ENCODE measurements at places on chromosomes 7 and 10.

DNA sequence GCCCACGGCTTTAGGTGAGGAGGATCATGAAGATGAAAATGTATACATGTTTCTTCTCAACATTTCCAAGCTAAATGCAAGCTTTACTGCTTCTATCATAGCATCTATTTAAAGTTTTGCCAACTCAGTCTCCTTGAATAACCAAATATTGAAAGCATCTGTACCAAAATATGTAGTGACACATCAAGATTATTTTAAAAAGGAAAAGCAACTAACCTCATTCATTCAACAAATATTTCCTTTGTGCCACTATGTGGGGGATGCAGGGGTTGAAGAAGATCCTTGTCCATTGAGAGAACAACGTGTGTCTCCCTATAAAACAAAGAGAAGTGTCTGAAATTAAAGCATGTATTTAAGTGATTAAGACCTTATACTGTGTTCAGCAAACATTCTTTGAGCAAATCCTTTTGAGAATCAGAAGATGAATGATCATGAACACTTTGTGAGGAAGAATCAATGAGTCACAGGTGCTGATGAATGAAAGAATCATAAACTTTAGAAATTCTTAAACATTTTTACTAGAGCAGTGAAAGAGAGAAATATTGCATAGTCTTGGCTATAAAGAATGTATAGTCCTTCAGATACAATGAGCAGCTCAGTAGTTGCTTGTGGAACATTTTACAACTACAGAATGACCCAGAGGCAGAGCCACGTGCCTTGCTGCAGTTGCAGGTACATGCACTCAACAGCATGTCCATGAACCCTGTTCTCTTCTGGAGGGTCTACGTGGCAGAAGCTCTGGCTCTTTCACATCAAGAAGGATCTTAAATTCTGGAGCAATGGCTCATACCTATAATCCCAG, 13.9 kb downstream of the TAS2R60 start:
- no peak for DNase-seq

DNA sequence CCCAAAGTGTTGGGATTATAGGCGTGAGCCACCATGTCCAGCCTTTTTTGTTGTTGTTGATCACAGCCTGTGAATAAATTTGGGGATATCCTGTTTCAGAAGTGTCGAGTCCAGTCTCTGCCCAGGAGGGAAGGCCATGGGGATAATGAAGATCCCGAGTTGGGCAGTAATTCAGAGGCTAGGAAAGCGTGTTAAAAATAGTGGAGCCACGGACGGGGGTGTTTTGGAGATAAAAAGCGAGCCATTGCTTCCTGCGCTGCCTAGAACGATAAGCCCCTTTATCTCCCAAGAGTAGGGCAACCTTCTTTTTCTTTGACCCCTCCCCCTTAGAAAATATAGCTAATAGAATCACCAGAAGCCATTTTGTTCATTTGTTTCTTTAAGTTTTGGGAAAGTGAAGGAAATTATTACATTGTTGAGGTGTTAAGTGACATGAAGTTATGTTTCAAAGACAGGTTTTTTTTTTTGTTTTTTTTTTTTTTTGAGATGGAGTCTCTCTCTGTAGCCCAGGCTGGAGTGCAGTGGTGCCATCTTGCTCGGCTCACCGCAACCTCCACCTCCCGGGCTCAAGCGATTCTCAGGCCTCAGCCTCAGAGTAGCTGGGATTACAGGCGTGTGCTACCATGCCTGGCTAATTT, 43.3 kb downstream of the IL15RA start:
- DNase-seq, result no peak

- no peak for DNase-seq
Measured at GRCh38 chr10:74863551-74863950, 37.2 kb downstream of the KAT6B start.

DNA sequence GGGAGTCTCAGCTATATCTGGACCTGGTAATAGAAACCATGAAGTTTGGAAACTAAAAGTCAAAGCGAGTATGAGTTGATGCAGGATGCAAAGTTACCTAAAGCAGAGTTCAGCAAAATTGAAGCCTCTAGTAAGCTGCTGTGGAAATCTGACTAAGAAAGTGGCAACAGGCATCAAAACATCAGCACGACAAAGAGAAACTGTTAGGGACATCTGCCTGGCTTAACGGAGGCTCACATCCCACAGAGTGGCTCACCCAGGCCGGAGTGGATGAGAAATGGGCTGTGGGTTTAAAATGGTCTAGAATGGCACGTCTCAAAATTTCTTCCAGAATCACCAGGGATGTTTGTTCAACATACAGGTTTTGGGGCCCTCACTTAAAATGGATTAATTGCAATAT, 164.1 kb upstream of the NPY start:
- DNase-seq, result no peak

DNA sequence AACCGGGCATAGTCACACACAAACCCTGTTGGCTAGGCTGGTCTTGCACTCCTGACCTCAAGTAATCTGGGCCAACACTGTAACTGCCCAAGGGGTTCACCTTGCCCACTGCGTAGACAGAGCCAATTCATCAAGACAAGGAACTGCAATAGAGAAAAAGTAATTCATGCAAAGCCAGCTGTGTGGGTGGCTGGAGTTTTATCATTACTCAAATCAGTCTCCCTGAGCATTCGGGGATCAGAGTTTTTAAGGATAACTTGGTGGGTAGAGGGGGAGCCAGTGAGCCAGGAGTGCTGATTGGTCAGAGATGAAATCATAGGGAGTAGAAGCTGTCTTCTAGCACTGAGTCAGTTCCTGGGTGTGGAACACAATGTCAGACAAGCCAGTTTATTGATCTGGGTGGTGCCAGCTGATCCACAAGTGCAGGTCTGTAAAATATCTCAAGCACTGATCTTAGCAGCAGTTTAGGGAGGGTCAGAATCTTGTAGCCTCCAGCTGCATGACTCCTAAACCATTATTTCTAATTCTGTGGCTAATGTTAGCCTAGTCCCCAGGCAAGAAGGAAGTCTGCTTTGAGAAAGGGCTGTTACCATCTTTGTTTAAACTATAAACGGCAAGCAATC, 15.6 kb upstream of the FXYD4 start:
- DNase-seq, result no peak

- no peak for DNase-seq
Measured at GRCh38 chr10:112650588-112651030, 203.6 kb downstream of the VTI1A start.

DNA sequence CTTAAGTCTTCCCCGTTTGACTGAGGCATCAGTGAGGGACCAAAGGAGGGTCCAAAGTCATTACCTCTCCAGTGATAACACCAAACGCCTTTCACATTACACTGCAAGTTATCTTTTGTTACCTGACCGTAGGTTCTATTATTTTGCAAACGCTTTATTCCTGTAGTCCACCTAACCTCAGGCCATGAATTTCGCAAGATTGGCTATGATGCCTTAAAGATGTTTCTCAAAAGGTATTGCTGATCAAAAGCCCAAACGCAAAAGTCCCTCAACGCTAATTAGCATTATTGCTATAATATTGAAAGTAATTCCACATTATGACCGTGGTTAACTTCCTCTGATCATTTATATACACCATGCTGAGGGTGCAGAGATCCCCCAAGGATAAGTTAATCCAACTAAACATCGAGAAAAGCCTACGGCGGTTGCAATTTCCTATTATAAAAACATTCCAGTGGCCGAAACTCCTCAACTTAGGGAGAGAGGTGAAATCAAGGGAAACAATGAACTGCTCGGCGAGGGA, 649 bp downstream of the DNA2 start:
- DNase-seq, result no peak

DNA sequence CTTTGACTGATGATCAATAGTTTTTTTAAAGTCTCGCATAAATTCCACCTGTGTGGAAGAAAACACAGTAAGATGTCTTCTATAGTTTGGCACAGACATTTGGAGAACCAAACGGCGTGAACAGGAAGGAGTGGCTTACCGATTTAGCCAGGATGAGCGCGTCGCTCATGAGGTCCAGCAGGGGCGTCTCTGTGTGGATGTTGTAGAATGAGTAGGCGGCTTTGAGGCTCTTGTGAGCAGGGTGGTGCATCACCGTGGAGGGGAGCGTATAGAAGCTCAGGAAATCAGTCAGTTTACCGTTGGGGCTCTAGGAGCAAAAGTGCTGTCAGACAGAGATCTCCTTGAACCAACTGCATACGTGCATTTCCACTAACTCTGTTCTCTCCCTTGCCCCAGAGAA, 15.5 kb downstream of the RPP38 start:
- DNase-seq, result no peak

DNA sequence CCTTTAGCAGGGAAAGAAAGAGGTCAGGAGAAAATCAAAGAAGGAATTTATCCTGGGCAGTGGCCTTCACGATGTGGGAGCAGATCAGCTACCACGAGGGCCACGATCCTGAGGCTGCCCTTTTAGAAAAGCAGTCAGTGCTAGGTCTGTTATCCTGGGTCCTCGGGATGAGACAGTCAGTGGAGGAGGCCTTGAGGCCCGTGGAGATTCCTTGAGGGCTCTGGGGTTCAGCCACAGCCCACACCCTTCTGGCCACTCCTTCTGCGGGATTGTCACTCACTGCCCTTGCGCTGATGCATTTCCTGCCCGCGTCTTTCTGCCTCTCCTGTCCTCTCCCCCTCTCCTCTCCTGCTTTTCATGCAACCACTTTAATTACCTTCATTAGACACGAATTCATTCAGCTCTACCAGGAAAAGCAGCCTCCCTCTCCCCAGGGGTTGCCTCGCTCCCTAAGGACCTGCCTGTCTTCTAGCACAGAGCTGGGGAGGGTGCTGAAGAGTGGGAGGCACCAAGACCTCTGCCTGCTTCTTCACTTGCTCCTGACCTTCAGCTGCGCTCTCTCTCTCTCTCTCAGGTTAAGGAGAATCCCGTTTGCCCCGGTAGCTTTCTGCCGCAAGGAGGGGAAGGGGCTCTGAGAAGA, 42.6 kb upstream of the LRRC4 start:
- no peak for DNase-seq

DNA sequence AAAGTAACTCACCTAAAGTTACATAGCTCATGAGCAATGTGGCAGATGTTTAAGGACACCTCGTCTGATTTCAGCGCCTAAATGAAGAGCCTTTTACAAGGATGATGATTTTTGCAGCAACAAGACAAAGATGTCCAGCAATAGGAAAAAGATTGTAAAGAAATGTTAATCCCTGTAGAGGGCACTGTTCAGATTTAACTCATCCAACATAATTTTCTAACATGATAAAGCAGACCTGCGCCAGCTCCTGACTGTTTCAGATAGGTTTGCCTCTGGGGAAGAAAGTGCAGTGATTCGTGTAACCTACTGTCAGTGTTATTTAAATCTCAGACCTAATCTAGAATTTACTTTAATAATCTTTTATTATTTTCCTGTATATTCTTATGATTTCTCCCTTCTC, 595.2 kb downstream of the AUTS2 start:
- no peak for DNase-seq

GRCh38 chr10:3825244-3825643, 40.2 kb upstream of the KLF6 start:
- no peak for DNase-seq

DNA sequence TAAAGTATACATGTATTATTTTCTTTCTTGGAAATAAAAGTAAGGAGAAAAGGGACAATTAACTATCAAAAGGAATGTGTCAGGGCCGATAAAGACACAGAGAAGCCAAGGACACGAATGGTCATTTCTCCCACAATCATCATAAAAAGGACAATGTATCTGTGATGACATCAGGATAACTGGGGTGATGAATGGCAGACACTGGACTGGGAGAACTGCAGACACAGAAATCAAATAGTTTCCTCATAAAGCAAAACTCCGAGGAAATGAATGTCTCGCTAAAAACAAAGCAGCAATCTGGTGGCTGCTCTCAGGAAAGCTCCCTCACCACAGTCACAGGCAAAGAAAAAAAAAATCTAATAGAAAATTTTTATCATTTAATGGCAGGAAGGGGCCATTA, 69.3 kb upstream of the NPY start:
- no peak for DNase-seq

DNA sequence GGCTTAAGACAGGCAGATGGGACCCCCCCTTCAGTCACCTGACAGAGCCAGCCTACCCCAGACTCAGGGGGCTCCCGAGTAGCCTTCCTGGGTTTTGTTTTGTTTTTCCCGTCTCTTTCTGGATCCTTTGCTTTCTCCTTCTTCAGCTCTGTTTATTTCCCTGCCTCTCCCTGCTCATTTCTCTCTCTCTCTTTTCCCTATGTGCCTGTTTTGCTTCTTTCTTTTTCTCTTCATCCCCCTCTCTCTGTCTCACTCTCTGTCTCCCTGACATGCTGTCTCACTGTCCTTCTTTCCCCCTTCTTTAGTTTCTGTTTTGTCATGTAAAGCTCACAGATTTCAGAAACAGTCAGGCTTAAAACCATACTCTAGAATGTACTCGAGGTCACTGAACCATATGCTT, 38.2 kb upstream of the SLC29A3 start:
- DNase-seq, result no peak

GRCh38 chr7:46207931-46208634, 287.0 kb upstream of the IGFBP3 start:
- no peak for DNase-seq

GRCh38 chr10:122127943-122128342, 139.0 kb downstream of the TACC2 start:
- no peak for DNase-seq

- no peak for DNase-seq
Measured at GRCh38 chr10:91215384-91215783, 5.1 kb upstream of the PCGF5 start.

DNA sequence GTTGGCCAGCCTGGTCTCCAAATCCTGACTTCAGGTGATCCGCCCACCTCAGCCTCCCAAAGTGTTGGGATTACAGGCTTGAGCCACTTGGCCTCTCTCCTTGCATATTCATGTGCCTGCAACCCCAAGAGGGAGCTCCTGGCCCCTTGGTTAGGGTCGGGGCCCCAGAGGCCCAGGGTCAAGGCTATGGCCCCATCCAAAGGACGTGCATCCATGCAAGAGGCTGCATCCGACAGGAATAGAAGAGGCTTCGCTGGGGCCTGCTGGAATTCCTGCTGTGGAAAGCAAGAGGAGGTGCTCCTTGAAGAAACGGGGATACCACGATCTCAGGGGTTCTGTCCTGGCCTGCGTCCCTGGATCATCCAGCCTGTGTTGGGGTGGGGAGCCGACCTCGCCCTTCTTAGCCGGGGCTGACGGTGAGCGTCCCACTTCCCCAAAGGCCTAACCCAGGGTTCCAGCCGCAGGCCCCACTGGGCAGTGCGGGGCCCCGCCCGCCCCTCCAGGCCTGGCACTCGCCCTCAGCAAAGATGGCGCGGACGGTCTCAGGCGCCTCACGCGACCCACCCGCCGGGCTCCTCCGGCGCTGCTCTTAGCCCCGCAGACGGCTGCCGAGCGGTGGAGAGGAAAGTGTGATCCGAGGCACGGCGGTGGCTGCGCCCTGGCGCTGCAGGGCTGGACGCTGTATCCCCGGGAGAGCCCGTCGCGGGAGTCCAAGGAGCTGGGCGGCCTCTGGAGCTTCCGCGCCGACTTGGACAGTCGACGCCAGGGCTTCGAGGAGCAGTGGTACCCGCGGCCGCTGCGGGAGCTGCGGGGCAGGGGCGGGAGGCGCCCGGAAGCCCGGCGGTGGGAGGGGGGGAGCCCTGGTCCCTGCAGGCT, 54.7 kb downstream of the ZNF727 start:
- no peak for DNase-seq

All from stimulated activated CD8-positive, alpha-beta memory T cell treated with anti-CD3 and anti-CD28 coated beads, Interleukin-15, amount 100 ng/mL, for 4 hours (primary cell).